Lung (tissue), 17 donors: ENCODE measurements at places on chromosomes 1 and 21. TPM values are rescaled to one million over a fixed set of nuclear protein-coding genes. Genes with fewer than 3 reads are reported as not detected.

DNA sequence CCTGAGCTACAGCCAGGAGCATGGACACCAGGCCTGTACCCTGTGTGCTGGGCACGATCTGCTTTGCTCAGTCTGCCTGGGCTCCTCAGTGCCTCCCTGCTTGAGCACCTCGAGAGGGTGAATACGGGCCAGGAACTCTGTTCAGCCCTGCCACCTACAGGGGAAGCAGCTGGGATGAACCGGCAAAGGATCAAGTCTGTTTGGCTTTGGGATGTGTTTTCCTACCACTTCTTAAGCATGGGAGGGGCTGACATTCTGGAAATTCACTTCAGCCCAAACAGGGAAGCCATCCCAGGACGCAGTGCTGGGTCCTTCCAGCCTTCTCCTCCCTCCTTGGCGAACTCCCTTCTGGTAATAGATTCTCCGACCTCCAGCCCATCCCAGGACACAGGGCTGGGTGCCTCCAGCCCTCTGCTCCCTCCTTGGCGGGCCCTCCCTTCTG lies 55.8 kb upstream of the SELENON start:
- DNase-seq = peak; percentile 66

- DNase-seq = no peak
Measured at GRCh38 chr1:216854836-216855484, 131.7 kb upstream of the ESRRG start.

GRCh38 chr1:234543442-234544086 lies 64.6 kb upstream of the TARBP1 start:
- no peak for DNase-seq

DNA sequence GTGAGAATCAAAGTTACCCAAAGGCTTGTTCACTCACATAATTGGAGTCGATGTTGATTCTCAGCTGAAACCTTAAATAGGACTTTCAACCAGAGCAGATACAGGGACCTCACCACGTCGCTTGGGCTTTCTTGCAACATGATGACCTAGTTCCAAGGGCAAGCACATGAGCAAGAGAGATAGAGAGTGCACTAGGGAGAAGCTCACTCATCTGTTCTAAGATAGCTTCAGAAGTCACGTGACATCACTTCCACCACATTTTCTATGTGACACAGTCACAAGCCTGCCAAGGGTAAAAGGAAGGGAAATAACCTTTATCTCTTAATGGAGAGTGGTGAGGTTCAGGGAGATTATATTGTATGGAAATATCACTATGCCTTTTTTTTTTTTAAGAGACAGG lies 470.1 kb upstream of the PLXNA2 start:
- DNase-seq = no peak

DNA sequence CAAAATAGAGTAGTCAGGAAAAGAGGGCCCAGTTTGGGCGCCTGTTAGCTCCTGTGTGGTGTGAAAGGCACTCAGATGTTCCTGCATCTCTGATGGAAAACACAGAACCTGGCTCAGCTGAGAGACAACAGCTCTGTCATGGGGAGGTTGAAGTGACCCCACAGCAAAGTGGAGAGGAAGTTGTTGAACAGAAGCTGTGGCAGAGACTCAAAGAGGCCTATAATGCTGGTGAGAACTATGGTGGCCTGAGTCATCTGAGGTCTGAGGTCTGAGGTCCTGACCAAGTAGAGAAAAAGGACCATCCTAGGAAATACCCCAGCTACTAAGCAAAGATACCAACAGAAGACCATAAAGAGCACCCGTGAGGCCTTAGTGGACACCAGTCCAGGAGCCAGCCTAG lies 45.6 kb upstream of the JAK1 start:
- DNase-seq = no peak

GRCh38 chr1:26290122-26290881 lies 10.4 kb downstream of the SH3BGRL3 start:
- no peak for DNase-seq

GRCh38 chr1:222171005-222171404 lies 376.9 kb downstream of the HHIPL2 start:
- DNase-seq = peak; percentile 11

DNA sequence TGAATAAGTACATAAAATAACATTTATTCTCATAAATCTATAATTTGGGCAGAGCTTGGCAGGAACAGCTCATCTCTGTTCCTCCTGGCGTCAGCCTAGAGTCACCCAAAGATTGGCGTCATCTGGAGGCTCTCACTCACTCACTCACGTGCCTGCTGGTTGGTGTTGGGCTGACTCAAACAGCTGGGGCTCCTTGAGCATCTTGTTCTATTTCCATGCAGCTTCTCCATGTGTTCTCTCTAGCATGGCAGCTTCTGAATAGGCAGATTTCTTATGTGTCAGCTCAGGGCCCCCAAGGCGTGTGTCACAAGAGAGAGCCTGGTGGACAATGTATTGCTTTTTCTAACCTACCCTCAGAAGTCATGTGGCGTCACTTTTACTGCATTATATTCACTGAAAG lies 70.6 kb upstream of the RAB3GAP2 start:
- no peak for DNase-seq

- DNase-seq = no peak
Measured at GRCh38 chr21:45825219-45825618, 156.4 kb upstream of the COL6A1 start.

DNA sequence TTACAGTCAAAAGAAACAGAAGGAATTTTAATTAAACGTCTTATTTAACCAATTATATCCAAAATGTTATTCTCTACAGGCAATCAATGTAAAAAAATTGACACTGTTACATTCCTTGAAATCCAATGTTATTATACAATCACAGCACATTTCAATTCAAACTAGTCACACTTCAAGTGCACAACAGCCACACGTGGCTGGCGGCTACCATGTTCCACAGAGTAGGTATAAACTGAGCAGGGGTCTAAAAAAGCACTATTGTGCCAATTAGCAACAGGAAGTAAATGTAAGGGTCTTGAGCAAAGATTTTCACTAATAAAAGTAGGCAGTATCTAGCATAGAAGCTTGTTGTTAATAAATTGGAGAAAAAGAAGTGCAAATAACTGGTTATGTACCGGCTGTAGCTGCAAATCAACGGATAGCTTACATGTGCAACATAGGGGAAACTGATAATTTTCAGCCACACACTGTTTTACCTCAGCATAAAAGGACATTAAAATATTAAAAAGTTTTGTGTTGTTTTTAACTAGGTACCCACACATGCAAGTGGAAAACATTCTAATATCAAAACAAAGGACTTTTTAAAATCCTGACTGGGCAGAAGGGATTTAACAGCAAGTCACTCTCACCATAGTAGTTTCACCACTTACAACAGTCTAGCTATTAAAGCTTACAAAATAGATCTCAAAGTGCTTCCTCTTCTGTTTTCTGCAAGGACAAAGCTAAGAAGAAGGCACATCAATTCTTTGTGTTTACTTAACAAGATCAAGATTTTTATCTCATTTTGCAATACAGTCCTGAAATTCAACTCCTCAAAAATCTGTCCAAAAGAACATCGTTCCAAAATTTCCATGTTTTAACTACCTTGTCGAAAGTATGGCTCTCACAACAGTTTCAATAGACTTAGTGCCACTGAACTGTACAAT lies 2.5 kb downstream of the CSDE1 start:
- no peak for DNase-seq

- DNase-seq = no peak
Measured at GRCh38 chr1:100569888-100570287, 31.9 kb downstream of the GPR88 start.

DNA sequence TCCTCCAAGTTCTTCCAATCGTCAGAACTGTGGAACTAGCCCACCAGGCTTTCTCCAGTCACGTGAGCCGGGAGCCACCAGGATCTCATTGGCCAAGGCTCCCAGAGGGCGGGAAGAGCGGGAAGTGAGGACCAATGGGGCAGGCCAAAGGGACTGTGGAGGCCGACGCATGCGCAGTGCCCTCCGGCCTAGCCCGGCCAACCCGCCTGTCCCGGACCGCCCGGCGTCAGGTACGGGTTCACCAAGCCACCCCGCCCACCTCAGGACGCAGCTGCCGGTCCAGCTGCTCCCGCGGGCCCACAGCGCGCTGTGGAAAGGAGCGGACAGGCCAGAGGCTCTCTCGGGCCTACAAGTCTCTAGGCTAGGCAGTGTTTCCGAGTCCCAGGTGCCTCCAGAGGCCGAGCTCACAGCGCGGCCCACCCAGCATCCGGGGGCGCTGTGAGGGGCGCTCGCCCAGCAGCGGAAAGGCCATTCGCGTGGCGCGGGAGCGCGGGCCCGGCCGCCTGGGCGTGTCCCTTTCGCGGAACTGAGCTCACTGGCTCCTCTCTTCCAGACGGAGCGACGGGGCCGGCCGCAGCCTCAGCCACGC lies 10.9 kb downstream of the OR14I1 start:
- no peak for DNase-seq

- DNase-seq = peak; percentile 64
Measured at GRCh38 chr1:35715568-35716002, 3.1 kb downstream of the C1orf216 start.

DNA sequence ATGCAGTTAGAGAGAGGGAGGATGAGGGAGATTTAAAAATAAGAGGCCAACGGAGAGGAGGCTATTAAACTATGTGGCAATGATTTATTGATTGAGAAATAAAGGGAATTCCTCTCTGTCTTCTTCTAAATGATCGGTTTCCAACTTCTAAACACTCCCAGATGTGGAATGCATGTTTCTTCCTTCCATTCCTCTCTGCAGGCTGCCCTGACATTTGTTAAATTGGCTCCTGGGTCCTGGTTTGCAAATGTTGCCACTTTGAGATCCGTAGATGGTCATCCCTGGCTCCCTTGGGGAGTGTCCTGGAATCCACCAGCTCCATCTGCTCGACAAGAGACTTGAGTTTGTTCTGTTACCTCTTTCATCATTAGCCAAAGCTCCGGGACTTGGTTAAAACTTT lies 10.3 kb upstream of the C1orf198 start:
- DNase-seq = no peak

DNA sequence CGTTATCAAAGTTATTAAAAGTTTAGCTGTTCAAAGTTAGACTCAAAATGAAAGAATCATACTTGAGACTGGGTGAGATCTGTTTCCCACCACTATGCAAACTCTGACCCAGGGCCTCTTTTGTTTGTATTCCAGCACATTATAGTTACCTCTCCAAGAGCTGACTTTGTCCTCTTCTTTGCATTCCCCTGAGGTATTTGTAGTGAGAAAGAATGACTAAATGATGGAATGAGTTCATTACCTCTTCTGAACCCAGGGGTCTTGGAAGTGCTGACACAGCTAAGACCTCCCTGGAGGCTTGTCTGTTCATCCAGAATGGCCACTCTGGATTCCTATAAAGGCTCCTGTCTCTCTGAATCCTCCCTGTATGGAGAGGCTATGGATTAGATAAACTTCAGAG lies 62.4 kb downstream of the FGGY start:
- DNase-seq = no peak

DNA sequence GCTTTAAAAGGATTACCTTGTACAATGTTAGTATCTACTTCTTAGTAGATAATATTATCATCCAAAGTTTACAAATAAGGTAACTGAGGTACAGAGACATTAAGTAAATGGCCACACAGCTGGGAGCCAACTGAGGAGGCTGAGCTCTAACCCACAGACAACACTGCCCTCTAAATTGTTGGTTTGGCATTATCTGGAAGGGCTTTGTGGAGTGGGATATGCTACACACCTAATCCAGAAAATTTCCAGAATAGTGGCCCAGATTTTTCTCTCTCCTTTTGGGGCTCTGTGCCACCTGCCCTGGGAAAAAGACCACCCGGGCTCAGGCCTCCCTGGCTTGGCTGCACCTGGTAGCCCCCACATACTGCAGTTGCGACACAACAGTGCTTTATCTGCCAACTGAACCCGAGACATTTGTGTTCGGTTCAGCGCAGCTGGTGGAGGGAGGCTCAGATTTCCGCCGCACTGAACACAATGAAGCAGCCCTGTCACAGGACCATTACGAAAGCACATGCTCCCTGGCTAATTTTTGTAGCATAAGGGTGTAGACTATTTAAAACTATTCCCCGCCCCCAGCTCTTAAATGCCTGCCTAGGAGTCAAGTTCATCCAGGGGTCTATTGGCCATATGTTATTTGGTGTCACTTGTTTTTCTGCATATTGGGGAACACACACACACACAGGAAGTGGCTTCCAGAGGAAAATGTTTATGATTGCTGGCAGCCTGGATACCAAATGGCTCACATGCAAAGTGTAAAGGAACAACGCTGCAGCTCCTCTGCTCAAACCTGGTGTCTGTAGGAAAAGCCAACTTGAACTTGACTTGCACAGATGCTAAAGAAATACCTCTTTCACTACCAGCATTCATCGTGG lies 92.3 kb upstream of the ESRRG start:
- DNase-seq = peak; percentile 95

- no peak for DNase-seq
Measured at GRCh38 chr1:22284236-22284635, 141.3 kb upstream of the WNT4 start.

DNA sequence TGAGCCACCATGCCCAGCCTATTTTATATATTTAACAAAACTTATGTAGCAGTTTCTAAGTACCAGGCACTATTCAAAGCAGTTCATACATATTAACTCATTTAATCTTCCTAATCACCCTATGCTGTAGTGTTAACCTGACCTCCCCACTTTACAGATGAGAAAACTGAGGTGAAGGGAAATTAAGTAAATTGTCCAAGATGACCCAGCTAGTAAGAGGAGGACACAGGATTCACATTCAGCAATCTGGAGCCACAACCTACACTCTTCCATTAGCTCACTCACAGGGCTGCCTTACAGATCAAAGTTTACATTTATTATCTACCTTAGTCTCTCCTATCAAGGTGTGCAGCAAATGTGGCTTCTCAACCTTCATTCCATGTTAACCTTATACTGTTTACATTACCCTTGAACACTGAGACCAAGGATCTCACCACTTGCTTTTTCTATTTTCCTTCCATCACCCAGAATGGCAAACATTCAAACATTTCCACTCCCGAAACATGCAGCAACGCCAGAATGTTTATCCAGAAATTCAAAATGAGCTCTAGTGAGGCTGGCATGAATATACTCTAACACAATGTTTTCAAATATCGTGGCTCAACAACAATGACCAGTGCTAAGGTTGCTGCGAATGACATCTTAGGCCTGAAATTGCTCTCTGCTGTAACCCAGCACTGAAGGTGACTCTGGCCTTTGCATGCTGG lies 24.5 kb downstream of the HIVEP3 start:
- DNase-seq = peak; percentile 59

DNA sequence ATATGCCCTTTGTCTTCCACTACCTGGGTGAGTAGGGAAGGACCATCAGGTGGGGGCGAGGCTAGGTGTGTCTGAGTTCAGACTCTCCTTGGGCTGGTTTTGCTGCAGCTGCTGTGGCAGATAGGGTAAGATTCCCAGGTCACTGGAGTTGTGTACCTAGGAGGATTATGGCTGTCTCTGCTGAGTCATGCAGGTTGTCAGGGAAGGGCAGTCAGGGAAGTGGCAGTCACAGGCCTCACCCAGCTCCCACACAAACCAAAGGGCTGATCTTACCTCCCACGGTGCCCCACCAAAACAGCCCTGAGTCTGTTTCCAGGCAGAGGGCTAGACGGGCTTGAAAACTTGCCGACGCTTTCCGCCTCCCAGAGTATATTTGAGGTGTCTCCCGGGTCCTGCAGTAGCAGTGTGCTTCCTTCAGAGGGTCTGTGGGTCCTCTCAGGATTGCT lies 201.6 kb upstream of the PLXNA2 start:
- DNase-seq = no peak

The PLA2G2C gene
- 0.09 TPM for total RNA-seq

The PEAR1 gene
- total RNA-seq = 15.3 TPM

The INAVA gene
- 11.3 TPM for total RNA-seq

The PRR9 gene
- not detected for total RNA-seq

The SMCP gene
- not detected for total RNA-seq

The OVAAL gene
- total RNA-seq = not detected

The OR6N1 gene
- not detected for total RNA-seq

The ETV3L gene
- total RNA-seq = not detected

The AVPR1B gene
- not detected for total RNA-seq

The FNBP1L gene
- 119 TPM for total RNA-seq

The UBQLN4 gene
- 27.2 TPM for total RNA-seq

The PTPN14 gene
- total RNA-seq = 26.0 TPM
